ENCODE measurements at places on chromosomes 7 and 10.

DNA sequence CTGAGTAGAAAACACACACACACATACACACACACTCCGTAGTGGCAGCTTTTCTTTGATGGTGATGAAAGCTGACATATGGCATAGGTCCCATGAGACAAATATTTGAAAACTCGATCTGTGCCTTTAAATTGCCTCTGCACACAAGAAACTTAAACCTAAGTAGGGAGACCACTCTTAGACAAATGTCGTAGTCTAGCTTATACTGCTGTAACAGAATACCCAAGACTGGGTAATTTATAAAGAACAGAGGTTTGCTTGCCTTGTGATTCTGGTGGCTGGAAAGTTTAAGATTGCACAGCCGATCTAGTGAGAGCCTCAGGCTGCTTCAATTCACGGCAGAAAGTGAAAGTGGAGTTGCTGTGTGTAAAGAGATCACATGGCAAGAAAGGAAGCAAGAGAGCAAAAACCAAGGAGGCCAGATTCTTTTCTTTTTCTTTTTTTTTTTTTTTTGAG is 489.4 kb upstream of the SORCS1 start:
- DNase-seq: peak; percentile 21

DNA sequence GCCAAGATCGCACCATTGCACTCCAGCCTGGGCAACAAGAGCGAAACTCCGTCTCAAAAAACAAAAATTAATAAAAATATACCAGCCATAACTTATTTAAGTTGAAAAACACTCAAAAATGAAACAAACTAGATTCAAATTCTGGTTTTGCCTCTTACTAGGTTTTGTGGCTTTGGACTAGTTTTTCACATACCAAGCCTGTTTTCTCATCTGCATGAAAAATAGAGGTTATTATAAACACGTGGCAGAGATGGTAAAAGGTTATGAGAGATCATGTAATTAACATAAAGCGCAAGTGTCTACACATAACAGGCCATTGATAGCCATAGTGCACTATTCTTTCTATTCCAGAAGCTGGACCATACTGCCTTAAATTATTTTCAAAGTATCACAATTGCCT is 35.5 kb upstream of the CABCOCO1 start:
- DNase-seq: peak; percentile 64

DNA sequence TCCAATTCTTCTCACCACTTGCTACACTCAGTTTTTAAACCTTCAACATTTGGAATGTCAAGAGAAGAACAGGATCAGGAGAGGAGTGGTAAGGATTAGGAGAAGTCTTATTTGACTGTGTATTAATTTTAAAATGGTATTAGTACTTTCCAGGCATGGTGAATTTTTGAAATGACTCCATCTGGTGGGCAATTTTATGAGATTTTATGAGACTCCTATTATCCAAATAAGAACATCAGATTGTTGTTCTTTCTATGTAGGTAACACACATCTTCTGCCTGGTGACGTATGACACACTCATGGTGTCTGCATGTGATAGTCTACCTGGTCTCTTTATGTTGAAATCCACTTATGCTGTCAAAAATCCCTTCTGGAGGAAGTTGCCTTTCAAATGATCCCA is 51.0 kb downstream of the SLC13A1 start:
- DNase-seq: no peak

GRCh38 chr7:77580762-77581350 is 43.8 kb downstream of the PTPN12 start:
- DNase-seq: peak; percentile 18

DNA sequence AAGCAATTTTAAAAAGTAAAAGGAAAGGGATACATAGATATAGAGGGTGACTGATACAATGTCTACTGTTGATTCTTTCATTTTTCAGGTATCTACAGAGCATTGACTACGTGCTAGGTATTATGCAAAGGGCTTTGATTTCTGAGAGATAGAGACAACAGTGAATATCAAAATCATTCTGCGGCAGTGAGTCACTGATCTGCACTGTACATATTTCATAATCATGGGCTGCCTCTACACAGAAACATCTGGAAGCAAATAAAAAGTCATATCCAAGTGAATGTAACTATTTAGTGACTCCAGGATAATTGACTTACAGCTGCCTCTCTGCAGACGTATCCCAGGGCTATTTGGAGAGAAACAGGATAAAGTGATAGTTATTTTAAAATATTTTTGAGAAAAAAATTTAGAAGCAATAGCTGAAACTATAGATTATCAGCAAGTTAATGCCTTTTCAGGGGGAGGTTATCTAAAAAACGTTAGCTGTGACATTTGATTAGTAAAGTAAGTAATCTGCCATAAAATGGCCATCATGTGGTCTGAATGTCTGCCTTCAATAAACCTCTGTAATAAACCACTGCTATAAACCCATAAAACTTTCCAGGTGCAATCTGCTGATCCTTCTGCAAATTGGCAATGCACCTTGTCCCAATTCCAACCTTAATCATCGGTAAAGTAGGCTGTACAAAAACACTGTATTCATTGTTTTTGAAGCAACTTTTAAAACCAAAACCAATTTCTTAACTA is 43.7 kb downstream of the CPXM2 start:
- DNase-seq: peak; percentile 61

DNA sequence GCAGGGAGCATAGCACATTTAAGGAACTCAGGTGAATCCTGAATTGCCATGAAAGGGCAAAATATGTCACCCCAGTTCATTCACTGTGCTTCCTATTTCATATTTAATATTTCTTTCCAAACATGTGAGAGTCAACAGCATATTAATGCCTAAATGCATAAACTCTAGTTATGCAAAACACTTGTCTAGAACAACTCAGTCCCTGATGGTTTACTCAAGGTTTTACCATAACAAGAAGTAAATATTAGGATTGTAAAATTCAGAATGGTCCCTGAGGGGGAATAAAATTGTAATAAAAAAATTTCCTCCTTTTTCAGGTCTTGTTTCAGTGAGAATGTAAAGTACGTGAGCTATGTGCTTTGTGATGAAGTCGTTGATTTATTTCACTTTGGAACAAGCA is 51.7 kb upstream of the SEPHS1 start:
- DNase-seq: no peak

GRCh38 chr10:1635340-1635739 is 102.0 kb downstream of the ADARB2 start:
- no peak for DNase-seq

DNA sequence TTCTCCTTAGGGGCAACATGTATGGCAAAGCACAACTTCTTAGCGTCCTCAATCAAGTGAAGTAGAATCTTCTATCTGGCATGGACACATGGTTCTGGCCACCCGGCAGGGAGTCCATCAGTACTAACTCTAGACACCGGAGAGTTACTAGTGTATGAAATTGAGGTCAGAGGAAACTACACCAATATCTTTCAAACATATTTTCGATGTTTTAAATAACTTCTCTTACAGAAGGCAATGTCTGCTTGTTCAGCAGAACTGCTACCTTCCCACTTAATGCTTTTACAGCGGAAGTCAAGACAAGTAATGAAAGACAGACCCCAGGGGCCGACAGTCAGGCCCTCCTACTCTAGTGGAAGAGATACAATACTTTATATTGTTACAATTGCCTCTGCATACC is 89.9 kb downstream of the RNF216 start:
- DNase-seq: no peak

Measured in fibroblast of skin of right biceps (primary cell).